ENCODE measurements at places on chromosomes 6 and 20. TPM values are rescaled to one million over a fixed set of nuclear protein-coding genes. Genes with fewer than 3 reads are reported as not detected.

GPLD1 gene
- 7.7 TPM for total RNA-seq

CTCFL gene
- total RNA-seq: 0.05 TPM

TAGAP gene
- 22.3 TPM for total RNA-seq

CCN6 gene
- total RNA-seq: not detected

HSPA12B gene
- 1.5 TPM for total RNA-seq

CDH4 gene
- 0.61 TPM for total RNA-seq

POPDC3 gene
- 0.33 TPM for total RNA-seq

ADRM1 gene
- total RNA-seq: 80.9 TPM

BMP2 gene
- 0.47 TPM for total RNA-seq

PAX1 gene
- total RNA-seq: 12.3 TPM

C20orf141 gene
- not detected for total RNA-seq

MTO1 gene
- total RNA-seq: 25.1 TPM

COL19A1 gene
- total RNA-seq: 8.7 TPM

WFDC12 gene
- total RNA-seq: 1.0 TPM

CTNNBL1 gene
- 46.5 TPM for total RNA-seq

SHLD1 gene
- 11.2 TPM for total RNA-seq

OXT gene
- 0.42 TPM for total RNA-seq

Measured in thymus (tissue), 14 donors.